ENCODE measurements at places on chromosomes 3 and 15. TPM values are rescaled to one million over a fixed set of nuclear protein-coding genes. Genes with fewer than 3 reads are reported as not detected.

GOLGA6L1 gene
- total RNA-seq: not detected

GRCh38 chr3:98583766-98584165 lies 9.6 kb downstream of the CPOX start:
- no peak for DNase-seq

DNA sequence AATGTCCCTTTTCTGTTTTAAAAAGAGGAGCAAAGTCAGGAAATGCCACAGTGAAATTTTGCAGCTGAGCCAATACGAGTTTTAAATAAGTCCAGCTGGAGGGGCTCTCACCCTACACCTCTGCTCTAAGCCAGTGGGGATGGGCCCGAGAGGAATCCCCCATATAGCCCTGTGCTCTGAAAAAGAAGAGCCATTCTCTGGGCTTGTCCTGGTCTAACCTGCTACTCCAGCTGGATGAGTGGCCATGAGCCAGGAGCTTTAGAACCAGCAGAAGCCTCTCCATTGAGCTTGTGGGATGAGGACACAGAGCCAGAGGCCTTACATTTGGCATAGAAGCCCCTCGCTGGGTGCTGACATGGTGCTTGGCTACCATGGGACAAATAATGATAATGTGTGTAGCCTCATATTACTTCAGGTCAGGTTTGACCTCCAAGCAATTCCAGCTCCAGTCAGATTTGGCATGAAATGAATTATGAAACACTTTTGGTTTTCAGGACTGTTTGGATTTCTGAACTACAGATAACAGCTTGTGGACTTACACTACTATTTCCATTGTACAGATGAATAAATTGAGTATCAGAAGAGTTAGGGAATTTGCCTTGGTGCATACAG lies 172.4 kb downstream of the CHST2 start:
- DNase-seq: no peak

DNA sequence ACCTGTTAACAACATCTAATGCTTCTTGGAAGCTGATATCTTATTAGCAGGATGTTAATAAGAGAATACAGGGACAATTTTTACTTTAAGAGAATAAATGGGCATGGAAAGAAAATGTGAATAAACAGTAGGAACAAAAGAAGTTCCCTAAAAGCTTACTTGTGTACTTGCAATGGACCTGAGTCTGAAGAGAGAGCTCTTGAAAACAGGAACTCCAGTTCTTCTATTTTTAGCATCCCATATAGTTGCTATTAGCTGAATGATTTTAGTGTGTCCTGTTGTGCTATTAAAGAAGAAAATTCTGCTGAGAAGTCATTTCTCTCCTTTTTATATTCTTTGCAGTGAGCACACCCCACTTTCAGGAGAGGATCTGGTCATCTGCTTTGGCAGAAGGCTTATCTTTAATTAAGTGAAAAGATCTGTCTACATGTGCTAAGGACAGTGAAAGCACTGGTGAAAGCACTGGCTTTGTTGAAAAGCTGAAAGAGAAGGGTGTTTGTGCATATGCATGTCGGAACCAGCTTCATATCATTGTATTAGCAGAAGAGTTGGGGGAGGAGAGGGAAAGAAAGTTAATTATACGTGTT lies 1.4 kb upstream of the ST3GAL6 start:
- no peak for DNase-seq

DNA sequence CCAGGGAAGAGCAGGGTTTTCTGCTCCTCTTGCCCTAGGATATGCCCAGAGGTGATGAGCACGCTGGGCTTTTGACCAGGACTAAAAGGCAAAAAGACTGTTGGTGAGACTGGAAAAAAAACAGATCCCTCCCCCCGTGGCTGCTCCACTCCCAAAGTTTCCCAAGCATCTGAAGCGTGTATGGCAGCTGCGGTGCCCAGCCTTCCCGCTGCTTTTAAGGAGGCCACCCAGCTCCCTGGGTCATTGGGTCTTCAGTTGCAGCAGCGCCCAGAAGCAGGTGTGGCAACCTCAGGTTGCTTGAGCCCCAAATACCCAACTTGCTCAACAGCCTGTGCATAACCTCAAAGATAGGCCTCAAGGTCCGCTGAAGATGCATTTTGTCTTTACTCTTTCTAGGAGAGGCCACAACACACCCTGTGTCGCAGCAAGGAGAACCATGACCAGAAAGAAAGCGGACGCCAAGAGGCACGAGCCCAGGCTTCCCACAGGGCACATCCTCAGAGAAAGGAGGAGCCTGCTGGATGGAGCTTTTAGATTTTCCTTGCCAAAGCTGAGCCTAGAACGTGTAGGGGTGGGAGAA lies 2.0 kb downstream of the SRGAP3 start:
- DNase-seq: no peak

MORC1 gene
- not detected for total RNA-seq

- no peak for DNase-seq
These were observed 49.4 kb upstream of the SLCO2A1 start for GRCh38 chr3:134079111-134079547.

GRCh38 chr15:84001655-84002054 lies 233.9 kb upstream of the GOLGA6L4 start:
- DNase-seq: no peak

CCR1 gene
- 4.8 TPM for total RNA-seq

GRCh38 chr3:44235604-44236484 lies 5.8 kb upstream of the TOPAZ1 start:
- peak; percentile 77 for DNase-seq

SETD5 gene
- 94.3 TPM for total RNA-seq

GRCh38 chr15:62085740-62086139 lies 19.0 kb downstream of the C2CD4A start:
- no peak for DNase-seq

- DNase-seq: peak; percentile 39
These were observed 526.8 kb upstream of the TBL1XR1 start for GRCh38 chr3:177724020-177724638.

GRCh38 chr15:74890665-74890960 lies 771 bp downstream of the MPI start:
- no peak for DNase-seq

IL20RB gene
- 0.66 TPM for total RNA-seq

- DNase-seq: no peak
These were observed 4.8 kb downstream of the HES1 start for GRCh38 chr3:194140520-194141414.

TM6SF1 gene
- 7.2 TPM for total RNA-seq

GRCh38 chr3:75983111-75983510 lies 197.8 kb upstream of the ZNF717 start:
- no peak for DNase-seq

GRCh38 chr15:59280855-59281254 lies 74.2 kb downstream of the LDHAL6B start:
- no peak for DNase-seq

IMPG2 gene
- 0.29 TPM for total RNA-seq

DNA sequence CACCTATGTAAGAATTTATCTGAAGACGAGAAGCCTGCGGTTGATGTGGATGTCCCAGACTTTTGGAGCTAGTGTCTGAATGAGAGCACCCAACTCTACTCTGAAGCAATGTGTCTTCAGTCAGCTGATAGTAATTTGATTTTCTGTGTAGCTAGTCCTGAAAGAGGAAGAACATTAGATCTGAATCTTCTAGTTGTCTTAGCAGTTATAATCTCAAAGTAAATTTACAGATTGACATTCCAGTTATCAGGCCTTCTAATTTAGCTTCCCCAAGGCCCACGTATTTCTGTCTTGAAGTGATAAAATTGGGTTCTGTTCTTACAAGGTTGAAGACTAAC lies 1.5 kb downstream of the TCAIM start:
- no peak for DNase-seq

- peak; percentile 59 for DNase-seq
These were observed 52.1 kb downstream of the VGLL4 start for GRCh38 chr3:11591391-11592282.

DNA sequence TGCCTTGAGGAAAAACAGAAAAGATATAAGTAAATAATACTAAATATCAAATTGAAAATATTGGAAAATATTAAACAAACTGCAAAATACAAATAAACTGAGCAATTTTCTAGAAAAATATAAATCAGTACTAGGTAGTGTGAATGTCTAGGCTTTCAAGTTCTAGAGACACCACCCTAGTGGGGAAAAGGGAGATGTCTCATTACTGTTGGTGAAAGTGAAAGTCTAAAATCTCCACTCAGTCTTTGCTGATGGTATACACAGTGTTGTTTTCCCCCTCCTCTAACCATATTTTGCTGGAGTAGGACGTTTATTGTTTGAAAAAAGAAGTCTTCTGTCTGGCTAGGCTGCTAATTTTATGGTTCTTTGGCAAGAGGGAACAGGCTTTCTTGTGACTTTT lies 1368.9 kb downstream of the OTOL1 start:
- no peak for DNase-seq

- DNase-seq: peak; percentile 84
These were observed at the start of gene FOXP1 for GRCh38 chr3:71583566-71584393. FOXP1 (minus strand) TSS chr3:71583728; CDS start chr3:71198381, 385,347 bp downstream.

CSPG5 gene
- total RNA-seq: 0.58 TPM

- DNase-seq: no peak
These were observed 24.3 kb downstream of the ZDHHC19 start for GRCh38 chr3:196186651-196187573.

DZIP1L gene
- 13.7 TPM for total RNA-seq

IL17RC gene
- total RNA-seq: 33.3 TPM

DNA sequence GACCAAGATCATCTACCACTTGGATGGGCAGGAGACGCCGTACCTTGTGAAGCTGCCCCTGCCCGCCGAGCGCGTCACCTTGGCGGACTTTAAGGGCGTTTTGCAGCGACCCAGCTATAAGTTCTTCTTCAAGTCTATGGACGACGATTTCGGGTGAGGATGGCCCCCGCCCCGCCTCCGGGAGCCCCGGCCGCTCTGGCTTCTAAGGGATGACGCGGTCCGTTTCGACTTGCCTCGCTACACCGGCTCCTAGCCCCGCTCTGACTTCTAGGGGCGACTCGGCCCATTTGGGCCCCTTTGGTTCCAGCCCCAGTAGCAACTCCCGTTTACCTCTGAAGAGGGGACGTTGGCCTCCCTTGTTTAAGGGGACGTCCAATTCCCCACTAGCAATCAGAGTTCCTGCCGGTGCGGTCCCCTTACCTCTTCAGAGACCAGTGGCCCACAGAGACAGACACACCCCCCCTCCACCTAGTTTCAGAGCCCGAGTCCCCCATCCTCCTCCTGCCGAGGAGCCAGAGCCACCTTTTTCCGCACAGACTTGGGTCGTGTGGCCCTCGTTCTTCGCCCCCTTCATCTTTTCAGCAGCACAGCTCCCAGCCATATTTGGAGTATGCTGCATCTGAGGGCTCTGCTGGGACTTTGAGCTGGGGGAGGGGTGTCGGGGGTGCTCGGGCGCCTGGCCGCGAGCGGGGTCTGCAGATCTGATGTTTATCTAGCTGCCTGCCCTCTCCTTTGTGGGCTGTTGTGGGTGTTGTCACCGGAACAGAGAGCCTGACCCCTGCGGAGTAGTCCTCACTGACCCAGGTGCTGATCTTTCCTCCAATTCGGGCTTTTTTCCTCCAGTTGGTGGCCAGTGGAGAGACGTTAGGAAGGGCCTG lies 706 bp downstream of the DVL3 start:
- DNase-seq: no peak

DNA sequence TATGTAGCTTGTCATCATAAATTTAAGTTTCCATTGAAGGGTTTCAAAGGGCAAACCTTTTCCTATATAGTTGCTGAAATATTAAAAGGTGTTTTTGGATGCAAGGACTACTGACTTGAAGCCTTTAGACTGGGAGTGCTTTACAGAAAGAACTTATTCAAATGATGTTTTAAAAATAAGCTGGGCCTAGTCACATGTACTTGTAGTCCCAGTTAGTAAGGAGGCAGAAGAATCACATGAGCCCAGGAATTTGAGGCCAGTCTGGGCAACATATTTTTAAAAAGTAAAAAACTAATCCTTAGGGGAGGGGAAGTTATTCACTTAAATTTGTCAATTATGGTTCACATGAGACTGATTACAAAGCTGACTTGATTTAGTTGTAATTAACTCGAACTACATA lies 65.0 kb downstream of the SMARCC1 start:
- no peak for DNase-seq

BSN gene
- total RNA-seq: 0.81 TPM

DNA sequence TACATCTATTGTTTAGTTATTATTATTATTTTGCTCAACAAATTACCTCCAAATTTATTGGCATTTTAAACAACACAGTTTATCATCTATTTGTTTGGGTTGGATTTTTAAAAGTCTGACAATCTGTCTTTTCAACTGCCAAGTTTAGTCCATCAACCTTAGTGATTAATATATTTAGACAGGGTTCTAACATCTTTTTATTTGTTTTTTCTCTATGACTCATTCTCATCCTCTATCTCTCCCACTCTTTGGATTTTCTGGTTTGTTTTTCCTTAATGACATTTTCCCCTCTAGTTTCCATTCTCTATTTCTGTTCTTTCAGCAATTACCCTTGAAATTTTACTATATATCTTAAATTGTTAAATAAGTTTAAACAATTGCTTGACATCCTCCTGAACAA lies 41.9 kb downstream of the EMC4 start:
- no peak for DNase-seq

DNA sequence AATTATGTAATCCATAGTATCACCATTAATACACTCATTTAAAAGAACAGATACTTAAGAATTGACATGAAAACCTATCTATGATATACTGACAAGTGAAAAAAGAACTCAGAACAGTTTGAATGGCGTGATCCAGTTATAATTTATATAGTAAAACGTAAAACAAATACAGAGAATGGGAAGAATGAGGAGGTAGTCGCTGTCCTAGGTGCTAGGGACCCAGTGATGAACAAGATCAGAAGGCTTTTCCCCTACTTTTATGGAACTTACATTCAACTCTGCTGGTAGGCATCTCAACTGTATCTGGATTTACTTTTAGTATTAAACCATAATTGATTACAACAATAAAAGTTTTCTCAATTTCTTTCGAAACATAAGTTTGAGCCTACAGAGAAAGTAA lies 31.8 kb downstream of the GSK3B start:
- no peak for DNase-seq

DNA sequence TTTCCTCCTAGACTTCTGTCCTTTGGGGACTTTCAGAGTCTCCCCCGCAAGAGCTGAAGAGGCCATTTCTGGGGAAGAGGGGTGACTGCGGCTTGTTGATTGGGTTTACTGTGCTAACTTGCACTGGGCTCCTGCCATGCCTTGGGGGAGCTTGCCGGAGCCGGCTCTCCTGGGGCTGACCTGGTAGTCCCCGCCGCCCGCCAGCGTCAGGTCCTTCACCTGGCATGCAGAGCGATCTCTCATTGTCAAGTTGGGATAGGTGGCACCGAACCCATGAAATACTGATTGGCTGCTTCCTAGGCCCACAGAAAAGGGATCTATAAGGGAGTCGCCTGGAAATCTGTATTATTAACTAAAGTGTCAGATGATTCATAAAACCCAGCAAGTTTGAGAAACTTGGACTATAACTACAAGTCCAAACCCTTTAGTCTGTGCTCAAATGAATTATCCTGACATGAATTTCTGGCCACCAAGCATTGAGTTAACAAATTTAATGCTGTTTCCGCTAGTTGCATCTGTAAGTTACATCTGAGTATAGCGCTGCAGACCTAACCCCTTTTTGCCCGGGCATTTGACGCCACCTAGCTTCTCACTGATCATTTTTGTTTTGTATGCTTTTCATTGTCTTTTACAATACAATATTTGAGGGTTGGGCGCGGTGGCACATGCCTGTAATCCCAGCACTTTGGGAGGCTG lies 607 bp upstream of the IMP3 start:
- DNase-seq: no peak

All from mucosa of gallbladder (tissue), 1 donor.